Stomach (tissue), 19 donors: ENCODE measurements at places on chromosomes 4 and X. TPM values are rescaled to one million over a fixed set of nuclear protein-coding genes. Genes with fewer than 3 reads are reported as not detected.

PCDH18 gene
- total RNA-seq = 16.7 TPM

LRIT3 gene
- total RNA-seq = 0.18 TPM

HTN1 gene
- total RNA-seq = not detected

DNA sequence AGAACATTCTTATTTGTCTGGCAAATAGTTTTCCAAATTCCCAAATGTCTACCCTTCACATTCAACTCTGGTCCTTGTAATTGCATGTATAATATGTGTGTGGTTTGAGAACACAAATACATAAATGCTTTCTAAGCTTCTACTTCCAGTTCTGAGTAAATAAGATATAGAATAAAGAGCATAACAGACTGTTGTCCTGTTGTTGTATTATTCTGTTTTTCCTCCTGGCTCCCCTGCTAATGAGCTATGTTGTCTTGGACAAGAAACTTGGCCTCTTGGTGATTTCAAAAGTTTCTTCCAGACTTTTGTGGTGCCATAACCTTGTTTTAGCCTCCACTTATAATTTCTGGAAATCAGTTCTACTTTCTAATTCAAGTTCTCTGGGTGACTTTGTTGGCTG is 75.3 kb upstream of the USP38 start:
- peak; percentile 12 for DNase-seq

DNA sequence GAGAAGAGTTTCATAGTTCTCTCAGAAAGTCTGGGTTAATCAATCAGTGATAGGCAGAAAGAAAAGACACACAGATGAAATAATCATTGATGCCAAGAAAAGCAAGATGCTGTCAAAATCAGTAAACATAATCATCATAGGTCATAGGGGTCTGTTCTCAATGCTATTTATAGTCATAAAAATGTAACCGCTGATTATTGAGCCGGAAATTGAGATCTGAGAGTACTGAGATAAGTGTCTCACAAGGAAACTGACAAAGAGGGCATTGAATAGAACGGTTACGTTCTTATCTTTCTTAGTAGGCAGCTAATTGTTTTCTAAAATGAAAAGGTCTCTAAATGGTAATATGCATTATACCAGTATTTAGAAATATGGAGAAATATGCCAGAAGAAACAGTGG is 1686.1 kb upstream of the AGA start:
- no peak for DNase-seq

DNA sequence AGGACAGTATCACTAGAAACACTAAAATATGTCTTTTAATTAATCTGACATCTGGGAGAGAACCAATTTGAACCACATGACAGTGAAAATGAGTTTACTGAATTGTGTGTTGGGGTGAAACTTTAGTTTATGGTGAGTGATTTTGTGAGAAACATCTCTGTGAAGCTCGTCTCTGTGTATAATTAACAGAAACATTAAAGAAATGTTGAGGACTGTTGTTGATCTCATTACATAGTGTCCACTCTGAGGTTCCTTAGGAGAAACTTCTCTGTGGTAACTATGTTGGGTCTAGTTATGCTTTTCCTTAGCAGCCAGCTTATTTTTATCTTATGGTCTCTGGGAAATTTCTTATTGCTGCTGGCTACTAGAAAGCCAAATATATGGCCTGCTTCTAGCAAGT is 15.8 kb downstream of the FGF2 start:
- DNase-seq = no peak

DNA sequence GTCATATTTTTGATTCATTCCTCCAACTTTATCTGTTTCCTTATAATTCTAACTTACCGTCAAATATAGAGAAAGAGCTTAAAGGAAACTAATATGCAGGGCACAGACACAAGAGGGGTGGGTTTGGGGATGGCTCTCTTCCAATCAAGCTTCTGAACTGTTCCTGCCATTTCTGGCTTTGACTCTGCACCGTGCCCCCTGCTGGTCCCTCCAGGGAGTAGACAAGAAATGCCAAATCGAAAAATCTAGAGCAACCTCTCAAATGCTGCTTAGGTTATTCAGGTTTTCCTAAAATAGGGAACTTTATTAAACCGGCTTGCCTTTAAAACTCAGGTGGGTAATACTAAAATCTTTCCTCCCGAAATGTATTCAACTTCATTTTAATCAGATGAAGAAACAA is 39.8 kb upstream of the VCX3A start:
- DNase-seq = no peak

DNA sequence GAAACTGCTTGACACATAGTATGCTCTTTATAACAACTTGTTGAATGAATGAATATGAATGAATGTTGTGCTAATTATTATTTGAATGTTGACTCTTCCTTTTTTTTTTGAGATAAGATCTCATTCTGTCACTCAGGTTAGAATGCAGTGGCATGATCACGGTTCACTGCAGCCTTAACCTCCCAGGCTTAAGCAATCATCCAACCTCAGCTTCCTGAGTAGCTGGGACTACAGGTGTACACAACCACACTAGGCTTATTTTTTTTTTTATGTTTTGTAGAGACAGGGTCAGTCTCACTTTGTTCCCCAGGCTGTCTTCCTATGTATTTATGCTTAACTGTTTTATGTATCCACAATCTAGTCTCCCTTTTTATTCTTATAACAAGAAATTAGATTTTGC is 114.7 kb upstream of the WDFY3 start:
- DNase-seq = no peak

DNA sequence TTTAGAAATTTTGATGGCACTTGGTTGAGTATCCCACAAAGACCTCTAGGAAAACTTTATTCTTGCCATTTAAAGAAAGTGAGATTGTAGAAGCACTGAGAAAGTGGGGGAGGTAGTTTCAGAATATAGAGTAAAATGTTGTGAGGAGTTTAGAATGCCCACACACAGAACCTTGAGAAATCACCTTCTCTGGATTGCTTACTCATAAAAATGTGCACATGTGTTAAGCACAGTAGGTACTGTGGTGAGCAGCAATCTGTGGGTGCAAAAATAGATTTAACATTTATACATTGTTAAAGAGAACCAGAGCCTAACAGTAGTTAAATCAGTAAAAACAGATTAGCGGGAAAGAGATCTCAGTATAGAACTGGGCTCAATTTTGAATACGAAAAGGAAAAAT is 201.2 kb upstream of the NWD2 start:
- DNase-seq = no peak

GRCh38 chr4:110510955-110511544 is 35.1 kb downstream of the ENPEP start:
- DNase-seq = peak; percentile 80

- DNase-seq = no peak
Measured at GRCh38 chrX:129695535-129695934, 40.8 kb upstream of the APLN start.

- no peak for DNase-seq
Measured at GRCh38 chrX:15998350-15998749, 125.0 kb upstream of the GRPR start.

GRCh38 chrX:24242649-24243175 is 71.2 kb downstream of the SUPT20HL2 start:
- peak; percentile 27 for DNase-seq

SUPT20HL2 gene
- total RNA-seq = not detected

DIPK2B gene
- total RNA-seq = 9.3 TPM

GRCh38 chr4:4764558-4764905 is 94.9 kb upstream of the MSX1 start:
- no peak for DNase-seq

F8A2 gene
- not detected for total RNA-seq

GRCh38 chrX:2521092-2521926 is 20.5 kb upstream of the DHRSX start:
- DNase-seq = peak; percentile 48

GRCh38 chr4:154082760-154083535 is 294.1 kb upstream of the SFRP2 start:
- peak; percentile 19 for DNase-seq

ADGRG2 gene
- total RNA-seq = 25.0 TPM
